ENCODE measurements at places on chromosomes 5 and 9.

GRCh38 chr5:77390795-77391194 lies 101.3 kb downstream of the WDR41 start:
- no peak for DNase-seq

GRCh38 chr9:91536211-91536691 lies 112.6 kb upstream of the NFIL3 start:
- peak; percentile 94 for DNase-seq

GRCh38 chr5:16312785-16313184 lies 133.2 kb upstream of the MARCHF11 start:
- no peak for DNase-seq

GRCh38 chr9:98886691-98887229 lies 56.9 kb upstream of the COL15A1 start:
- DNase-seq = peak; percentile 61

GRCh38 chr5:146680846-146681584 lies 165.0 kb upstream of the GPR151 start:
- DNase-seq = no peak

DNA sequence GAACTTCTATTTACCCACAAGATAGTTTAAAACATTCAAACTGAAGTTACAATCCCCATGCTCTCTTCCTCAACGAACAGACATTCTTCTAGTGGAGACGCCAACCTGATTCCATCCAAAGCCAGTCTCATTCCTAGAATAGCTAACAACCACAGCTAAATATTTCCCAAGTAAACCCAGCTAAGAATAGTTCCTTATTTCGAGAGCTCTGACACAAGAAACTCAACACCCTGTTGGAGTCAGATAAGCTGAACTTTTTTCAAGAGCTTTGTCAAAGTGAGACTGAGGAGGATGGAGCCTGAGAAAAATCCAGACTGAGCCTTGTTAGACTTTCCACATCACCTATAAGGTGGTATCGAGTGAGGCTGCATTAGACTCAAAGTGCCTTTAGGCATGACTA lies 56.7 kb upstream of the RPS23 start:
- DNase-seq = peak; percentile 92

DNA sequence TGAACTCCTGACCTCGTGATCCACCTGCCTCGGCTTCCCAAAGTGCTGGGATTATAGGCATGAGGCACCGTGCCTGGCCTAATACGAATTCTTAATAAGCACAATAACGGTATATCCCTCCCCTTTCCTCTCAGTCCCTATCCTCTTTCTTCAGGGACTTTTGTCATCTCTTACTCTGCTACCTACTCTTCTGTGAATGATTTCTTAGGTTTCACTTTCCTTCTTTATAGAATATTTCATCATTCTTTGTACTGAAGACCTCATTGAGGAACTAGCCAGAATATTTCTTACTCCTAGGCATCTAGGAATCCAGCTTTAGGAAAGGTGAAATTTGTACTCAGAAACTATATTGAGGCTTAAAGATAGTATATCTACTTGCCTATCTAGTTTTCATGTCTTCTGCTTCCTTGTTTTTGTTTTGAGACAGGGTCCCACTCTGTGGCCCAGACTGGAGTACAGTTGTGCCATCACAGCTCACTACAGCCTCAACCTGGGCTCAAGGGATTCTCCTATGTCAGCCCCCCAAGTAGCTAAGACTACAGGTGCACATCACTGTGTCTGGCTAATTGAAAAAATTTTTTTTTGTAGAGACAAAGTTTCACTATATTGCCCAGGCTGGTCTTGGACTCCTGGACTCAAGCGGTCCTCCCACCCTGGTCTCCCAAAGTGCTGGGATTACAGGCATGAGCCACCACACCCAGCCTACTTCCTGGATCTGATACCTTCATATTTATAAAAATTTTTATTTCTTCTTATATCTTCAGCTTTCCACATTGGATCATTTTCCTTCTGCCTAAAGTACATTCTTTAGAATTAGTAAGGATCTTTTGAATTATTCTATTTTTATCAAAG lies 69.7 kb downstream of the GPBP1 start:
- peak; percentile 11 for DNase-seq

- DNase-seq = no peak
Measured at GRCh38 chr9:91039125-91039834, 237.7 kb downstream of the SYK start.

DNA sequence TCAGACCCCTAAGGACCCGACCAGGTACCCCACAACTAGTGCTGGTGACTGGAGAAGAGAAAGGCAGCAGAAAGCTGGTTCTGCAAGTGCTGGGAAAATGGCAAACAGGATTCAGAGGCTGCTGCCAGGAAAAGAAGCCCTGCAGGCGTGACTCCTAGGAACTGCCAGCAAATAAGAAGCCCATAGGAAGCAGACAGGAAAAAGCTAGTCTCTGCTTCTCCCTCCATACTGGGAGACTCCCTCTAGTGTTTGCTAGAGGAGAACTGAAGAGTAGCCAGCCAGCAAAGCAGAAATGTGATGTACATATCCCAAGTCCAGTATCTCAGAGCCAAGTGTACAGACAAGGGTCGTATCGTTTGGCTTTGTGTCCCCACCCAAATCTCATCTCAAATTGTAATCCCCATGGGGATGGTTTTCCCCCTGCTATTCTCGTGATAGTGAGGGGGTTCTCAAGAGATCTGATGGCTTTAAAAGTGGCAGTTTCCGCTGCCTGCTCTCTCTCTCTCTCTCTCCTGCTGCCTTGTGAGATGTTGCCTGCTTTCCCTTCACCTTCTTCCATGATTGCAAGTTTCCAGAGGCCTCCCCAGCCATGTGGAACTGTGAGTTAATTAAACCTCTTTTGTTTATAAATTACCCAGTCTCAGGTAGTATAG lies 38.1 kb upstream of the TUSC1 start:
- peak; percentile 73 for DNase-seq

- peak; percentile 92 for DNase-seq
Measured at GRCh38 chr5:98771382-98772109, 1.9 kb upstream of the RGMB start.

GRCh38 chr5:97752871-97753270 lies 569.8 kb upstream of the RIOK2 start:
- DNase-seq = no peak

- DNase-seq = no peak
Measured at GRCh38 chr5:132812781-132813598, at the start of gene SOWAHA. SOWAHA (plus strand) TSS chr5:132813302; CDS start chr5:132813622, 320 bp downstream.

- no peak for DNase-seq
Measured at GRCh38 chr9:136856541-136857141, 4.5 kb downstream of the MAMDC4 start.

GRCh38 chr9:30103647-30104394 lies 2280.6 kb upstream of the ACO1 start:
- peak; percentile 54 for DNase-seq

GRCh38 chr9:135978642-135979546 lies 17.7 kb upstream of the UBAC1 start:
- DNase-seq = no peak

DNA sequence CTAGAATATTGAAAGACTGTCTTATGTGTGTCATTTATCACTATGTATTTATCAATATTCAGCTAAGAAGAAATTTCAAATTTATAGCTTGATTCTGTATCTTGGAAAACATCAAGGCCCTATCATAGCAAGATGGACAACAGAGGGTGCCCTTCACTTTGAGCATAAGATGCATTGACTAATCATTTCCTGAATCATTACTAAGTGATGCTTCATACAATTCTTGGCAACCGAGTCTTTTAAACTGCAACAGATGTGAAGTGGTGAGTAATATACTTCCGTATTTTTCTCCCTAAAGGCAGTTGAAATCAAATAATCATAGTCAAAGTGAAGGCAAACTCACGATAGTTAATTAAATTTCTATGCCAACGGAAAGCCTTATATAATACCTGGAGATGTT lies 318.6 kb upstream of the RGMB start:
- DNase-seq = peak; percentile 83

- no peak for DNase-seq
Measured at GRCh38 chr9:109378316-109378715, 57.5 kb upstream of the EPB41L4B start.
